Activated naive CD8-positive, alpha-beta T cell treated with anti-CD3 and anti-CD28 coated beads for 36 hours (primary cell): ENCODE measurements at places on chromosomes 3 and 15. TPM values are rescaled to one million over a fixed set of nuclear protein-coding genes. Genes with fewer than 3 reads are reported as not detected.

GRCh38 chr3:12345584-12346494, 57.0 kb downstream of the PPARG start:
- H3K4me1 ChIP-seq, result peaks cover 11% of the 10 kb centered on the region
- no peak overlapping the region for H3K4me3 ChIP-seq
- H3K27ac ChIP-seq, result no peak overlapping the region
- H3K36me3 ChIP-seq, result no peaks in the 10 kb centered on the region
- DNase-seq, result no peak

DNA sequence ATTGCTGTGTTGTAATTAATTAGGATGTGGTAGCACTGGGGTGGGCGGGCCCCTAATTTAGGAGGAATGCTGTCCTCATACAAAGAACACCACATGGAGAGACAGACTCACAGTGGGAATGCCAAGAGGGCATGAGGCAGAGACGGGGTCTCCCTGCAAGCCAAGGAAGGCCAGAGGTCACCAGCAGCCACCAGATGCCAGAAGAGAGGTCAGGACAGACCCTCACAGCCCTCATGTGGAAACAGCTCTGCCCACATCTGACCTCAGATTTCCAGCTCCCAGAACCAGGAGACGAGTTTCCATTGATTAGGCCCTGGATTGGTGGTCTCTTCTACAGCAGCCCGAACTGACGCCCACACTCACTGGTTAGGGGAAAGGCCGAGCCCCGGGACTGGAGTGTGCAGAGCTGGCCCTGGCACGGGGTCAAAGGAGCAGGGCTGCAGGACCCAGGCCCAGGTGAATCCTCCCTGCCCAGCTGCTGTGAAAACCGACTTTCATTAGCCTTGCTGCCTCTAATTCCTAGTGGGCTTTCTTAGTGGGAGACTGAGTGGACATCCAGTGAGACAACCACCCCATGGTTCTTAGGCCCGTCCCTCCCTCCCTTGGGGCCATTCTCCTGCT, 43.0 kb upstream of the SLC41A3 start:
- no peak overlapping the region for H3K27ac ChIP-seq
- no peak overlapping the region for H3K4me3 ChIP-seq
- H3K4me1 ChIP-seq, result no peaks in the 10 kb centered on the region
- H3K27me3 ChIP-seq, result no peaks in the 10 kb centered on the region
- H3K36me3 ChIP-seq, result no peaks in the 10 kb centered on the region

The IL17RC gene
- 0.36 TPM for total RNA-seq

DNA sequence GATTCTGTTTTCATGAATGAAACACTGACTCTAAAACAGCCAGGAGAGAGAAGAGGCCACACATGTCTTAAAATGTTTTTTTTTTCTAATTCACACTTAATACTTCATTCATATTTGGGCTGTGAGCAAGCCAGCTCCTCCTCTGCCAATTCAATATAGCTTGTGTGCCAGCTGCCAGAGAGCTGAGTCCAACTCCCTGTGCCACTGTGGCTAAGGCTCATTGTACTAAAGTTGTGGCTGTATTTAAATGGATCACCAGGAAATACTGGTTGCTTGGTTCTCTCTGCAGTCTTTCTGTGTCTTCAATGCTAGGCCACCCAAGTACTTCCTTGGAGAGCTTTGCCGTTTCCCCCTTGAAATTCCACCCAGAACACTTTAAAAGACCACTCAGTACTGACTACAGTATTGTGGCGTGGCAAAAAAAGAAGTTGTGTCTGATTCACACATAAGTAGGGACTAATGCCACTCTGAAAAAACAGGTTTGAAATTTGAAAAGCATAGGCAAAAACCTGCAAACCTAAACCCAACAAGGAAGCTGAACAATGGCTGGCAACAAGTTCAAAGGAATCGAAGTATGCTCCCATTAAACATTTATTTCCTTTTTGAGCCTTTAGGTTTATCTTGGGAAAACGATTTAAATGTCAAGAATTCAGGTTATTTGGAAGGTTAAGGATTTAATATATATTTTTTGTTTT, 524.7 kb downstream of the DIPK2A start:
- no peaks in the 10 kb centered on the region for H3K4me1 ChIP-seq
- H3K4me3 ChIP-seq, result no peak overlapping the region
- no peaks in the 10 kb centered on the region for H3K36me3 ChIP-seq
- H3K27me3 ChIP-seq, result no peaks in the 10 kb centered on the region

- no peaks in the 10 kb centered on the region for H3K4me1 ChIP-seq
- H3K27me3 ChIP-seq, result no peaks in the 10 kb centered on the region
- H3K4me3 ChIP-seq, result no peak overlapping the region
- H3K27ac ChIP-seq, result no peak overlapping the region
- H3K36me3 ChIP-seq, result no peaks in the 10 kb centered on the region
Measured at GRCh38 chr3:74839566-74839965, 225.1 kb upstream of the CNTN3 start.

The FES gene
- 2.5 TPM for total RNA-seq

DNA sequence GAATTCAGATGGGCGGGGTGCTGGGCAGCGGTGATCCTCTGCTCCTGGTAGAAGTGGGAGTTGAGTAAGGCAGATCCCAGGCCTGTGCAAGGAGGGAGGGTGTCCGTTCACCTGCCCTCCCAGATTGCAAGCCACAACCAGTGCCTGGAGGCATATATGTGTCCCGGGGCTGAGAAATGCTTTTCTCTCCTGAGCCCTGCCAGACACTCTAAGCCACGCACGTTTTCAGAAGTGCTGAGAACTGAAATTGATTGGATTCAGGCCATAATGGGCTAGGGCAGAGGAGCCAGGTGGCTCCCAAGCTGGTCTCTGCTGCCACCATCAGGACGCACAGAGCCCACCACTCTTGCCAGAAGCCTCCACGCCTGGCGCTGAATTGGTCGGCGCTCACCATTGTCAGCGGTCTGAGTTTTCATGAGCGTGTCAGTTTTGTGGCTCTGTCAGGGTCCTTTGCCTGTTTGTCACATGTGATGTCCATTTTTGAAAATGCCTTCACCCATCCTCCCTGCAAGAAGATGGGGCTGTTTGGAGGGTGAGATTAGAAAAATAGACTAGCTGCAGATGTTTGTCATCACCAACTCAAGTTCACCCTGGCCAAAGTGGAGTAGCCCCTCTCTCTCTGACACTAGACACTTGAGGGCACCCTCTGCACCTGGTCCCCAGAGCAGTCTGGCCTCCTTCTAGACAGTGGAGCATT, 15.4 kb upstream of the BFSP2 start:
- no peaks in the 10 kb centered on the region for H3K27me3 ChIP-seq
- H3K27ac ChIP-seq, result no peak overlapping the region
- peak; percentile 30 for DNase-seq
- H3K4me1 ChIP-seq, result no peaks in the 10 kb centered on the region
- no peak overlapping the region for H3K4me3 ChIP-seq
- no peaks in the 10 kb centered on the region for H3K36me3 ChIP-seq

The DZIP1L gene
- 0.22 TPM for total RNA-seq

The CEP152 gene
- 27.3 TPM for total RNA-seq

The MIX23 gene
- 210 TPM for total RNA-seq

The P2RY1 gene
- total RNA-seq, result 0.74 TPM

- no peak for DNase-seq
- no peaks in the 10 kb centered on the region for H3K36me3 ChIP-seq
- no peaks in the 10 kb centered on the region for H3K27me3 ChIP-seq
- no peak overlapping the region for H3K4me3 ChIP-seq
Measured at GRCh38 chr15:46111730-46112129, 476.9 kb downstream of the SQOR start.

- H3K4me1 ChIP-seq, result no peaks in the 10 kb centered on the region
- no peak for DNase-seq
- no peaks in the 10 kb centered on the region for H3K27me3 ChIP-seq
Measured at GRCh38 chr15:25690673-25691543, 172.2 kb downstream of the ATP10A start.

DNA sequence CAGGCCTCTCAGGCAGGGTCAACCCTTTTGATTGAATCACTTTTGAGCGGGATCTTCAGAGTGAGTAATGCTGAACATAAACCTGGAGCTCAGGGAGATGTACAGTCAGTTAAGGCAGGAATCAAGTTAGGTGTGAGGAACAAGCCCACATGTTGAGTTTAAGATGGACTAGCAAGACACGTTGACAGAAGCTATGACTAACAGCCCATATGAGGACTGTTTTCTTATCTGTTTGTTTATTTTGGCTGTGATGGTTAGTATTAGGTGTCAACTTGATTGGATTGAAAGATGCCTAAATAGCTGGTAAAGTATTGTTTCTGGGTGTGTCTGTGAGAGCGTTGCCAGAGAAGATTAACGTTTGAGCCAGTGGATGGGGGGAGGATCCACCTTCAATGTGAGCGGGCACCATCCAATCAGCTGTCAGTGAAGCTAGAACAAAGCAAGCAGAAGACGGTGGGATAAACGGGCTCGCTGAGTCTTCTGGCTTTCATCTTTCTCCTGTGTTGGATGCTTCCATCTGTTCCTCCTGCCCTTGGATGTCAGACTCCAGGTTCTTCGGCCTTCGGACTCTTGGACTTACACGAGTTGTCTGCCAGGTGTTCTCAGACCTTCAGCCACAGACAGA, 232.3 kb upstream of the STAC start:
- no peaks in the 10 kb centered on the region for H3K27me3 ChIP-seq
- no peak for DNase-seq
- H3K36me3 ChIP-seq, result no peaks in the 10 kb centered on the region
- no peak overlapping the region for H3K27ac ChIP-seq

- H3K27me3 ChIP-seq, result no peaks in the 10 kb centered on the region
- H3K4me3 ChIP-seq, result peak overlapping the region; percentile 63
- DNase-seq, result peak; percentile 53
- H3K4me1 ChIP-seq, result peaks cover 49% of the 10 kb centered on the region
- peak overlapping the region; percentile 87 for H3K27ac ChIP-seq
Measured at GRCh38 chr15:66472176-66472999, 25.2 kb downstream of the SNAPC5 start.

The SAXO2 gene
- 2.4 TPM for total RNA-seq

- H3K36me3 ChIP-seq, result peaks cover 23% of the 10 kb centered on the region
- H3K27me3 ChIP-seq, result no peaks in the 10 kb centered on the region
- H3K4me3 ChIP-seq, result no peak overlapping the region
- H3K4me1 ChIP-seq, result peaks cover 4% of the 10 kb centered on the region
- H3K27ac ChIP-seq, result no peak overlapping the region
Measured at GRCh38 chr15:82231233-82231632, 31.3 kb downstream of the EFL1 start.

GRCh38 chr3:51717446-51717845, 10.6 kb downstream of the GRM2 start:
- no peak overlapping the region for H3K4me3 ChIP-seq
- no peaks in the 10 kb centered on the region for H3K27me3 ChIP-seq
- H3K27ac ChIP-seq, result no peak overlapping the region

The EPHA3 gene
- 0.20 TPM for total RNA-seq
